Aorta (tissue), 5 donors: ENCODE measurements at places on chromosomes 7 and 10. TPM values are rescaled to one million over a fixed set of nuclear protein-coding genes. Genes with fewer than 3 reads are reported as not detected.

Gene RARRES2
- 65.9 TPM for polyA plus RNA-seq

Gene KCNH2
- polyA plus RNA-seq, result 0.23 TPM

Gene C10orf62
- 0.54 TPM for polyA plus RNA-seq

Gene CPN1
- polyA plus RNA-seq, result not detected

Gene NMT2
- 11.9 TPM for polyA plus RNA-seq

Gene KIF11
- 0.23 TPM for polyA plus RNA-seq

Gene CD36
- 12.8 TPM for polyA plus RNA-seq

Gene ADK
- polyA plus RNA-seq, result 12.6 TPM

Gene ADIRF
- polyA plus RNA-seq, result 715 TPM

Gene CCDC7
- polyA plus RNA-seq, result 1.8 TPM

Gene VAX1
- polyA plus RNA-seq, result not detected

Gene WAC
- 53.7 TPM for polyA plus RNA-seq

Gene WNT16
- not detected for polyA plus RNA-seq

Gene PTF1A
- polyA plus RNA-seq, result not detected

Gene CELF2
- 20.3 TPM for polyA plus RNA-seq

Gene LIPN
- polyA plus RNA-seq, result 0.43 TPM

Gene AKR1E2
- polyA plus RNA-seq, result 4.9 TPM

Gene BMS1
- polyA plus RNA-seq, result 8.5 TPM

Gene ACTL6B
- not detected for polyA plus RNA-seq

Gene GRM8
- polyA plus RNA-seq, result not detected

Gene VIPR2
- 3.3 TPM for polyA plus RNA-seq

Gene SPDYE16
- polyA plus RNA-seq, result 0.61 TPM

Gene SPDYE9
- polyA plus RNA-seq, result not detected

Gene RBM20
- polyA plus RNA-seq, result 6.0 TPM

Gene SLC26A5
- not detected for polyA plus RNA-seq

Gene PTPRE
- polyA plus RNA-seq, result 4.9 TPM

Gene AMPH
- polyA plus RNA-seq, result 1.3 TPM

Gene ZNF365
- 1.3 TPM for polyA plus RNA-seq

Gene NPY4R
- polyA plus RNA-seq, result not detected

Gene CLIP2
- 16.2 TPM for polyA plus RNA-seq
